ENCODE measurements at places on chromosomes 12 and 14.

DNA sequence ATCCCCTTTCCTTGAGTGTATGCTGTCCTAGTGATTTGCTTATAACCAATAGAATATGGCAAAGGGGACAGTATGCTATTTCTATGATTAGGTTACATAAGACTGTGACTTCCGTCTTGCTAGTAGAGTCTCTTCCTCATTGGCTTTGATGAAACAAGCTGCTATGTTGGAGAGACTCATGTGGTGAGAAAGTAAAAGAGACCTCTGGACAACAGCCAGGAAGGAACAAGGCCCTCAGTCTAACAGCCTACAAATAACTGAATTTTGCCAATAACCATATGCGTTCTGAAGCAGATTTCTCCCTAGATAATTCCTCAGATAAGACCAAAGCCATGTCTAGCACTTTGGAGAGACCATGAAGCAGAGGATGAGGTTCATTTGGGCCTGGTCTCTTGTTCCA is 134.5 kb upstream of the NAV3 start:
- no peak for DNase-seq

- no peak for DNase-seq
Measured at GRCh38 chr12:89472508-89472907, 52.1 kb downstream of the GALNT4 start.

DNA sequence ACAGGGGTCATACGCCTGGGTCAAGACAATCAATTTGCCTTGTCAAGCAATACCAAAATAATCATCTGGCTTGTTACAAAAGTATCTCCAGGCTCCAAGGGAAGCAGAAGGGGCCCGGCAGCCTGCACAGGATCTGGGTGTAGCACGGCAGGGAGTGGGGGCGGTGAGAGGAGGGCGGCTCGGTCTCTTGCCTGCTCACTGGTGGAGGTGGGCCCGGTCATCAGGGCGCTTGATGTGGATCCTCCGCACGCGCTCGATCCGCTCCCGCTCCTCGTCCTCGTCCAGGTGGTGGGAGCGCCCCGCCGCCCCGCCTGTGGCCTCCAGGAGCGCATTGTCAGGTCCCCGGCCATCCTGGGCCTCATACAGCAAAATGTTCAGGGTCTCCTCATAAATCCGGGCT is 25.7 kb downstream of the KCTD10 start:
- DNase-seq: no peak

- no peak for DNase-seq
Measured at GRCh38 chr12:107656302-107656701, 29.3 kb upstream of the PWP1 start.

DNA sequence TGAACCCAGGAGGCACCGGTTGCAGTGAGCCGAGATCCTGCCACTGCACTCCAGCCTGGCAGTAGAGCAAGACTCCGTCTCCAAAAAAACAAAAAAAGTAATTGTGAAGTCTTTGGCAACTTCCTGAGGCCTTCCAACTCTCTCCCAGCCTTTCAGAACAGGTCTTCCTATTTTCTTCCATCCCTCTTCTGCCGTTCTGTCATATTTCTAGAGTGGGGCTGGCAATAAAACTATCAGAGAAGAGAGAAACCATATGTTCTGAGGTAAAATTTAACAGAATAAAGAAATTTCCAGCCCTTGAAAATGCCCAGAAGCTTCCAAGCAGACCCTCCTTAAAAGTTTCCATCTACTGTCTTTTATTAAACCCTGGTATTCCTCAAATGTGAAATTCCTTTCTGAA is 100.4 kb downstream of the HMGA2 start:
- DNase-seq: no peak

DNA sequence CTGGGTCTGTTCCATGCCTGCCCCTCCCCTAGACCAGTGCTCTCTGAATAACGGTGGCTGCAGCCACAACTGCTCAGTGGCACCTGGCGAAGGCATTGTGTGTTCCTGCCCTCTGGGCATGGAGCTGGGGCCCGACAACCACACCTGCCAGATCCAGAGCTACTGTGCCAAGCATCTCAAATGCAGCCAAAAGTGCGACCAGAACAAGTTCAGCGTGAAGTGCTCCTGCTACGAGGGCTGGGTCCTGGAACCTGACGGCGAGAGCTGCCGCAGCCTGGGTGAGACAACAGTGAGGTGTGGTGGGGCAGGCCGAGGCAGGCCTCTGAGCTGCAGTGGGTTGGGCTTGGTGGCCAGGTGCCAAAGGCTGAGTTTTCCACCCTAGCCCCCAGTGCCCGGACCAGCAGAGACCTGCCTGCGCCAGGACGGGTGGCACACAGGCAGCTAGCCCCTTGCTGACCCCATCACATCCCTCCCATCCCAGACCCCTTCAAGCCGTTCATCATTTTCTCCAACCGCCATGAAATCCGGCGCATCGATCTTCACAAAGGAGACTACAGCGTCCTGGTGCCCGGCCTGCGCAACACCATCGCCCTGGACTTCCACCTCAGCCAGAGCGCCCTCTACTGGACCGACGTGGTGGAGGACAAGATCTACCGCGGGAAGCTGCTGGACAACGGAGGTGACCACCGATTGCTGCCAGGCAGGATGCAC is 28.2 kb upstream of the LRP1-AS start:
- DNase-seq: peak; percentile 60

DNA sequence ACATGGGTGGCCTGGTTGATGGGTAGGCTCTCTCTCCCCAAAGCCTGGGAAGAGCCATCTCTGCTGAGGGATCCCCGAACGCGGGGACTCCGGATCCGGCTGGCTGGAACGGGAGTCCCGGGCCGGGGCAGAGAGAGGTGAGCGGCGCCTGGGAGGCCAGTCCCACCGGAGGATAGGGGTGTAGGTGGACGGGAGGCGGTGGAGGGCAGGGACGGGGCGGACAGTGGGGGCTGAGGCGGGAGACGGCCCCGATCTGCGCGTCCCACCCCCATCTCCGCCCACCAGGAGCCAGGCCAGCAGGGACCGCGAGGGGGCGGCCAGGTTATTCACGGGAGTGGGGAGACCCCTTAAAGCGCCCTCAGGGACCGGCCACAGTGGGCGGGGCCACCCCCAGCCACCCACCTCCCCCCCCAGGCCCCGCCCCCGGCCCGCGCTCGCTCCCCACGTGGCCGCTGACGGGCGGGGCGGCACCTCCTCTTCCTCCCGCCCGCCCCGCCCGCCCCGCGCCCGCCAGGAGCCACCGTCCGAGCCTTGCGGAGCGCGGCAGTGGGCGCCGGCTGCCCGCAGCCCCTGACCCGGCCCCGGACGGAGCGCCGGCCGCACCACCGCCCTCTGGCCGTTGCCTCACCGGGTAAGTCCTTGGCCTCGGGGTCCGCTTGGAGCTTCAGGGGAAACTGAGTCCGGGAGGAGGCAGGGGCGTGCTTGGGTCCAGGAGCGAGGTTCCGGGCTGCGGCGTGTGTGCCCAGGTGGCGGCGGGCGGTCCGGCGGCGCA is at the start of gene INF2:
Gene INF2 (plus strand): TSS at position 510 of the 772 bp plus-strand sequence. CDS start 11,748 bp downstream, outside the sequence.
- peak; percentile 72 for DNase-seq

DNA sequence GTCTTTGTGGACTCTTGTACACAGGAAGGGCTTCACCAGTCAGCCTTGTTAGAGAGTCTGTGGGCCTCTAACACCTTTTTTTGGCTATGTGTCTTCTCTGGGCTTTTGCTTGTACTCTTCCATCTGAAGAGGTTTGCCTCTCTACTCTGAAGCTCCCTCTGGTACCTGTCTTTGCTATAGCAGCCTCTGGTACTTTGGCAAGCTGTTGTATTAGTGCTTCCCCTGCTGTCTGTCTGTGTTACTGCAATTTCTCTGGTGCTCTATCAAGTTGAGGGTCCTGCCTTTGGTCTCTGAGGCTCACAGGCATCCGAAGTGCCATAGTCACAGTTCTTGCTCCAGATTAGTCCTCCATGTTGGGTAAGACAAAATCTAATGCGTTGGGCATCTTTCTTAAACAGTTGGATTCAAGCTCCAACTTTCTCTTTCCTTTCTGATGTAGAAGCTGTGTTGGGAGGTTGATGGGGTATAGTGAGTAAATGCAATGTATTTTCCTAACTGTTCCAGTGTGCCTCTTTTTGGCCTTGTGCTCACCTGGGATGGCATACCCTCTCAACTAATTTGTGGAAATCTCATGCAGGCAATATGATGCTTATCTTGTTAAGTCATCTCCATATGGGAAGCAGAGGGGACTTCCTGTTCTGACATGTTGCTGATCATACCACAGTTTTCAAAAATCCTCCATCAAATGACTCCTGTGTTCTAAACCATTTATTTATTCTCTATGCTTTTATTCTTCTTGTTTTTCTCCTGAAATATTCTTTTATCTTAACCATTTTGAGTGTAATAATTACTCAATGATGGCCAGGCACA is 88.8 kb downstream of the ATF7IP start:
- no peak for DNase-seq

DNA sequence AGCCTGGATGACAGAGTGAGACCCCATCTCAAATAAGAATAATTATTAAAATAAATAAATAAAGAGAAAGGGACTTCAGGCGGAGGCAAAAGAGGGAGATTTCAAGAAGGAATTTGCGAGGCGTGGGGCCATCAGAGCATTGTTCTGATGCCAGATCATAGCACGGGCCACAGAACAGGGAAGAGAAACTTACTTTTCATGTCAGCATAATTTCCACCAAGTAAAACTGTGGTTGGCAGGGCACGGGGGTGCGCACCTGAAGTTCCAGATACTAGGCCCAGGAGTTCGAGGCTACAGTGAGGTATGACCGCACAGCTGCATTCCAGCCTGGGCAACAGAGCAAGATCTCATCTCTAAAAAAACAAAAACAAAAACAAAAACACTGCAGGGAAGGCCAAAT is 11.0 kb upstream of the PLBD1 start:
- DNase-seq: no peak

GRCh38 chr12:73629893-73630831 is 907.5 kb upstream of the ATXN7L3B start:
- DNase-seq: no peak

- DNase-seq: no peak
Measured at GRCh38 chr14:87008965-87009364, 984.0 kb downstream of the GALC start.

DNA sequence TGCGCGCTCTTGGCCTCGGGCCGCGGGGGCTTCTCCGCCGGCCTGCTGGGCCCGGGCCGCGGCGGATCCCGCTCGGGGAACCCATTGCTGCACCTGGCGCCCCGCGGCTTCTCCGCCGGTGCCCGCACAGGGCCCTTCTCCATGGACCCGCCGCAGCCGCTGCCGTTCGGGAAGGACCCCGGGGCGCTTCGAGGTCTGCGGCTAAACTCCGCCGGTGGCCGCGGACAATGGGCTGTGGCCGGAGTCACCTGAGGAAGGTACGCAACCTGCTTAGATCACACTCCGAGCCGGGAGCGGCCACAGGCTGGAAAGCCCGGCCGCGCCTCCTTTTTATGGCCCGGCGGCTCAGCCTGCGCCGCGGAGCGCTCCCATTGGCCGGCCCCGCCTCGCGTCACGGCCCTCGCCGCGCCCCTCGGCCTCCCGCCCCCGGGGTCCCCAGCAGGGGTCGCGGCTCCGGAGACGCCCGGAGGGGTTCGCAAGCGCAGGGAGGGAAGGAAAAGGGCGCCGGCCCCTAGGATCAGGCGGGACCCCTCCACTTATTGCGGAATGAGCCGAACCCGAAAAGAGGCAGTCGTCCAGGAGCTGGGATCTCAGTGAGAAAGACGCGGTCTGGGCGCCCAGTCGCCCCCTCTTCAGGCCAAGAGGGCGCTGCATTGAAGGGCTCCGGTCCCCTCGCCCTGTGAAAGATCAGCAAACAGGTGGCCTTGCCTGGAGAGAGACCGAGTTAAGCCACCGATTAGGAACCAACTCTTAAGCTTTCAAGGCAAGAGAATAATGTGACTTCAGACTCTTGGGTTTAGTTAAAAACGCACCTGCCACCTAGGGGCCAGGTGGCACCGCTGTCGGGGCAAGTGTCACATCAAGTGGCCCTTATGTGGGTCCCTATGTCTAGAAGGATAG is at the start of gene GCH1:
Gene GCH1 (minus strand): TSS at position 306 of the 900 bp plus-strand sequence. CDS start 163 bp downstream, at position 143.
- DNase-seq: peak; percentile 86

DNA sequence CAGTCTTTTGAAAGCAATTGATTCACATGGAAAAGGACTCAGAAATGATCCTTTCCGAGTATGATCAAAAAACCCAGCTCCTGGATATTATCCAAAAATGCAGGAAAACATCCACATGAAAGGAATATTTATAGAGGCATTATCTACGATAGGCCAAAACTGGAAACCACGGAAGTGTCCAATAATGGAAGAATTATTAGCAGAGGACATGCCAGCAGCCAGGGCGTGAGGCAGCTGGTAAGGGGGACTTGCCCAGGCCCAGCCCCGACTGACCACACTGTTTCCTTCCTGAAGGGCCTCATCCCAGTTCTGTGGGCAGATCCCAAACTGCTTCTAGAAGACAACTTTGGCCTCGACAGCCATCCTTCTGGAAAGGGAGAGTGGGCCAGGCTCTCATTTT is 20.5 kb downstream of the ACTN1 start:
- DNase-seq: no peak

GRCh38 chr14:89425931-89426330 is 8.9 kb upstream of the FOXN3 start:
- DNase-seq: no peak

DNA sequence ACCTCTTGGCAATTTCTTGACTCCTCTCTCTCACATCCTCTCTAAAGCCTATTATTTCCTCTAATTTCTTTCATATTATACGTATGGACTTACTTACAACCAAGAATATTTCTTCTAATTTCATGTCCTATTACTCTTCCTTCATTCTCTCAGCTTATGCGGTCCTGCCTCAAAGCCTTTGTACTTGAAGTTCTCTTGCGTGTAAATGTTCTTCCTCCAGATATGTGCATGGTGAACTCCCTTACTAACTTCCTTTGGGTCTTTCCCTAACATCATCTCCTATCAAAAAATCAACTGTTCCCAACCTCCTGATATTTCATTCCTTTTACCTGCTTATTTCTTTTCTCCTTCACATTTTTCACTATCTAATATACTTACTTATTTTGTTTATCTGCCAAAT is 23.1 kb downstream of the DNAL1 start:
- DNase-seq: no peak

GRCh38 chr12:12474931-12475795 is 87.5 kb downstream of the DUSP16 start:
- peak; percentile 56 for DNase-seq

DNA sequence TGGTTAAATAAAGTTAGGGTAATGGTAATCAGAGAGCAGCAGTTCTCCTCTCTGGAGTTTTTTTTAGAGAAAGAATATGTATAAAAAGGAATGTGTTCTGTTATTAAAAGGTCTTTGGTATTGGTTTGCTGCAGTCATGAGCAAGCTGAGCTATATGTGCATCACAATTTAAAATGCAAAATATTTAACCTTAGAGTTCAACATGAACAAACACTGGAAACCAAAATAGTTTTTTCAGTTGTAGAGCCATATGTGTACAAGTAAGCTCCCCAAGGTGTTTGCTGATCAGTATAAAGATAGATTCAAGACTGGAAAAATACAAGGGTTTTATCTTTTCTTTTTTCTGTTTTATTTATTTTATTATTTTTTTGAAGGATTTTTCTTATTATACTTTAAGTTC is 245.0 kb downstream of the NUBPL start:
- DNase-seq: no peak

DNA sequence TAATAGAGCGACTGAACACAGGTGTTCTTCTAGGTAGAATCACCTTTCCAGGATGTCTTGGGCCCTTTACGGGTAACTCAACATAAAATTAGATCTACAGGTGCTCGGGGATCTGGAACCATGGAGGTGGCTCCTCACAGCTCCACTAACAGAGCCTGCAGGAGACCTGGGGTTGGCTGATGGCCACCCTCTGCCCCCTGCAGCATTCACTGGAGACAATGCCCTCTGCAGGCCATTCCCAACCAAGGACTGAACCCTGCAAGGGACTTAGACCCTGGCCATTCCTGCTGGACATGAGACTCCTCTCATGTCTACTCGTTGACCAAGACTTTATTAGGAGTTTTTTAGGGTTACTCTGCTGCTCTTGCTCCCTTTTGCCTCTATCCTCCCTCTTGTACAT is 58.5 kb upstream of the PPP4R3A start:
- DNase-seq: no peak

- DNase-seq: no peak
Measured at GRCh38 chr14:95198320-95198719, 41.0 kb upstream of the DICER1 start.

Data from activated T-cell treated with anti-CD3 and anti-CD28 coated beads, Interleukin-2, amount 50 U/mL, for 24 hours (primary cell).